ENCODE measurements at places on chromosomes 6 and 20. TPM values are rescaled to one million over a fixed set of nuclear protein-coding genes. Genes with fewer than 3 reads are reported as not detected.

The CD93 gene
- 13.9 TPM for total RNA-seq

The HIVEP2 gene
- 15.8 TPM for total RNA-seq

GRCh38 chr6:89731924-89732567 is 87.5 kb downstream of the MDN1 start:
- H3K4me3 ChIP-seq = no peak overlapping the region
- DNase-seq = no peak
- H3K36me3 ChIP-seq = no peaks in the 10 kb centered on the region

DNA sequence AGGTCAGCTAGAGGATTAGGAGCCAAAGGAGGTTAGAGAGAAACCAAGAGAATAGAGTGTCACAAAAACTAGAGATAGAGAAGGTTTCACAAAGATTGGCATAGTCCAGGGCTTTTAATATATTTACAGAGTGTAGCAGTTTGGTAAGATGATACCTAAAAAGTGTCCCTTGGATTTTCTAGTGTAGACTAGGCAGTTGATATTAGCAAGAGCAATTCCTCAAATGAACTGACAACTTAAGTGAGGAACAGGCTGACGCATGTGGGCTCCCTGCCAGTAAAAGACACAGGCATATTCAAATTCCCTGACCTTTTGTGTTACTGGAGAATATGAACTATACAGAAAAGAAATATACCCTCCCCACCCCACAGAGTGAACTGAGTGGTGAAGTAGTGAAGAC is 40.1 kb downstream of the VTA1 start:
- no peaks in the 10 kb centered on the region for H3K36me3 ChIP-seq
- H3K27ac ChIP-seq = no peak overlapping the region
- DNase-seq = no peak
- H3K4me1 ChIP-seq = no peaks in the 10 kb centered on the region

The IL17F gene
- total RNA-seq = not detected

DNA sequence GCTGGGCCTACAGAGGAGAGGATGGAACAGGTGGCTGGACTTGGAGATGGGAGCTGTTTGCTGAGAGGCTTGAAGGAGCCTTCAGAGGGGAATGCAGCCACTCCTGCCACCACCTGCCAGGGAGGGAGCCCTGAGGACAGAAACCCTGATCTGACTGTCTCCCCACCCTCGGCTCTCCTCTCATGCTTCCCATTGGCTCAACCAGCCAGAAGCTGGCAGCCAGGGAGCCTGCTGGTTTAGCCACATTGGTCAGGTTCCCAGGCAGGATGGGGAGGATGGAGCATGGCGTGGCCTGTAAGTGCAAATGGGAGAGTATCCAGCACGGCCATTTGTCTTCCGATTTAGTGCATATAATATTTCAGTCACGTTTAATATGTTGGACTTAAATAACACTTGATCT is 12.8 kb downstream of the TREM1 start:
- H3K36me3 ChIP-seq = no peaks in the 10 kb centered on the region
- H3K27ac ChIP-seq = no peak overlapping the region
- DNase-seq = no peak
- H3K4me3 ChIP-seq = no peak overlapping the region
- H3K27me3 ChIP-seq = no peaks in the 10 kb centered on the region

The SYNJ2 gene
- 19.9 TPM for total RNA-seq

DNA sequence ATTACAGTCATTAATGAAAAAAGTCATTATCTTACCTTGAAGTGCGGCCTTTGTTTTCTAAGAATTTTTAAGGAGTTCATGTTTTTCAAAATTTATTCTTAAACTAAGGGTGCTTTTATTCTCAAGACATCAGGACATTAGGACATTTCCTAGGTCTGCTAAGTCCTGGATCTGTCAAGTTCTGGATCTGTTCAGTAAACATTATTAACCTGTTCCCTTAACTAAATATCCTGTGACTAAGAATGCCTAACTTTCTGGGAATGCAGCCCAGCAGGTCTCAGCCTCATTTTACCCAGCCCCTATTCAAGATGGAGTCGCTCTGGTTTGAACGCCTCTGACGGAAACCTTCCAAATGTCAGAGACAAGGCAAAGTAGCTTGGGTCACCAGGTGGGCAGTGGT is 302.6 kb downstream of the SYNE1 start:
- no peaks in the 10 kb centered on the region for H3K4me1 ChIP-seq
- H3K27ac ChIP-seq = no peak overlapping the region
- no peak for DNase-seq
- H3K4me3 ChIP-seq = no peak overlapping the region
